ENCODE measurements at places on chromosomes 5 and 9.

DNA sequence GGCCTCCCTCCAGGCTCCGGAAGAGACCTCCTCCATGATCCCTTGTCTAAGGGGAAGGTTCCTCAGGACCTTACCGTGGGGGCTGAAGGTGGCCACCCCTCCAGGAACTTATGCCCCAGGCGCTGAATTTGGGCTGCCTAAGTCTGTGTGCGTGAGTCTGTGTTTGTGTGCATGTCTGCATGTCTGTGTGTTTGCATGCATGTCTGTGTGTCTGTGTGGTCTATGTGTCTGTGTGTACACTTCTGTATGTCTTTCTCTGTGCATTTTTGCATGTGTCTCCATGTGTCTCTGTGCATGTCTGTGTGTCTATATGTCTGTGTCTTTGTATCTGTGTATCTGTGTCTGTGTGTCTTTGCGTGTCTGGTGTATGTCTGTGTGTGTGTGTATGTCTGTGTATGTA, 20.5 kb downstream of the ABO start:
- no peak for DNase-seq

DNA sequence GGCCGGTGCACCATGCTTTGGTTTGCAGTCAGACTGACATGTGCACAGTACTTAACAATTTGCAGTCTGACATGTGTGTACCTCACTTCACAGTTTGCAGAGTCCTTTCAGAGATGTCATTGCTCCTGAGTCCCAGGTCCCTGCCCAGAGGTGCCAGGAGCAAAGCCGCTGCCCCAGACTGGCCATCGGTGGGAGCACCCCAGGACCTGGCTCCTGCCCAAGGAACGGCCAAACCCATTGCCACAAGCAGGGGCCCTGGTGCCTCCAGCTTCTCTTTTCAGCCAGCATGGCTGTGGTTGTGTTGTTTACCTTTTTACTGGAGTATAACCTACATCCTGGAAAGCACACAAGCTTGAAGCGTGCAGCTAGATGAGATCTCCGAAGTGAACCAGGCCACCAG, 28.6 kb downstream of the RASGEF1C start:
- no peak for DNase-seq

DNA sequence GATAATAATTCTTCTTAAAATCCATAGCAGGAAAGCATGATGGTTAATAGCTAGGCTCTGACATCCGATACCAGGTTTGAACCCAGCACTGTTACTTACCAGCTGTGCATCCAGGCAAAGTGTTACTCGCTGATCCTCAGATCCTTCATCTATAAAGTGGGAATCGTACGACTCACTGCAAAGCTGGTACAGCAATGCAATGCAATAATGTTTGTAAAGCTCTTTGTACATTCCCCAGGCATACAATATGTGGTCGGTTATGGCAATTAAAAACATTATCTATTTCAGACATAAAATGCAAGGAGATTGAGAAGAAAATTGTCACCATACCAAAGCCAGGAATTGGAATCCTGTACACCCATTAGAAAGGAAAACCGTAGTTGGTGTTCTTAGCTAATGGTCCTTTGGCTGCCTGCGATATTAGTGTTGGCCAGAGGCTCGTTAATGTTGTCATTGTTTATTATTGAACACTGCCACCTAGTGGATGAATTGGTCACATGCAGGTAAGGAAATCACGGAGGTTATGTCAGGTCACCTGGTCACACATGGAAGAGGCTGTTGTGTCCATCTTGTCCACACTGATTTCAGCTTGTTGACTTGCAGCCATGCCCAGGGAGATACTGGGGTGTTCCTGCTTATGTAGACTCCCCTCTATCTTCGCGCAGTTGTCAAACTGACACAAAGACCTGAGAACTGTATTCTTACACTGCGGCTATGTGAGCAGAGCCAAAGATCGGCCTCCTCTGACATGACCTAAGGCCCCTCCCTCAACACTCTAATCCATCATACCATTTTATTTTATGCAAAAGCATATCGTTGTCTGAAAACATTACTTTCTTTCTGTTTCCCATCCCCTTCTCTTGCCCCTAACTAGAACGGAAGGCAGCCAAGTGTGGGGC, 87.5 kb upstream of the PPP2R2B start:
- DNase-seq: peak; percentile 61

- DNase-seq: no peak
Observed at GRCh38 chr9:120545701-120546550, 34.0 kb downstream of the CDK5RAP2 start.

GRCh38 chr5:128706269-128706668, 168.2 kb upstream of the FBN2 start:
- no peak for DNase-seq

- DNase-seq: no peak
Observed at GRCh38 chr5:157370967-157371366, 89.0 kb upstream of the NIPAL4 start.

DNA sequence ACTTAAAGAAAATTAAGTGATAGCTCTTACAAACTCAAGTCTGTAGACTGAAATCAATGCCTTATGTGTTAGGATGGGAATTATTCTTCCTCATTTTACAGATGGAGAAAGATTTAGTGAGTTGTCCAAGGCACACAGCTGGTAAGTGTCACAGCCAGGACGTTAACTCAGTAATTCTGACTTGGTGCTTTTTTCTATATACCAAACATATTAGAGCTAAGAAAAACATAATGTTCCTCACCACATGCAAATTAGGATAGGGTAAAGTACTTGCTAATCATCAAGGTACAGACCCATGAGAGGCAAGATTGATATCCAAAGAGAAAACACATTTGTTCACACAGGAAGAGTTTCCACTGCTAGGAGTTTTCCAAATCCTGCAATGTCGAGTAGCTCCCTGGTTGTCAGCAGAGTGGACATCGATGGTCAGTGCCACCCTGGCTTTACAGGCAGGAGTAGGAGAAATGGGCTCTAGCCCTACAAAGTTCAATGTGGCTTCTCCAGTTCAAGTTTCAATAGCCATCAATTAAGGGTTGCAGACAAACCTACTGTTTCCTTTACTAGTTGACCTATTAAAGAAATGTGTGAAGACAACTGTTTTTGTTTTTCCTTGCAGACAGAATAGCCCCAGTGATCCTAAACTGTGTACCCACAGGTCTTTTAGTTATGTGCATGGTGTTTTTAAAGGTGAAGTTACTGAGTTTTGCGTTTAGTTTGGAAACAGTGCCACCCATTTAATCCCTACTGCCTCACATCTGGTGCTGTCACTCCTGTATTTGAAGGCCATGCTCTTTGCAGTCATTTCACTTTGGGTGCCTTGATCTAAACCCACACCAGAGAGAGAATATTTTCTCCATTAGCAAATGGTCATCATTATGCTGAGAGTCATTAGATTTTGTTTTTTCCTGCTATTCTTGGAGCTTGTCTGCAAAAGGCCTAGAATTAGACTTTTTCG, 460.8 kb upstream of the SMARCA2 start:
- DNase-seq: no peak

DNA sequence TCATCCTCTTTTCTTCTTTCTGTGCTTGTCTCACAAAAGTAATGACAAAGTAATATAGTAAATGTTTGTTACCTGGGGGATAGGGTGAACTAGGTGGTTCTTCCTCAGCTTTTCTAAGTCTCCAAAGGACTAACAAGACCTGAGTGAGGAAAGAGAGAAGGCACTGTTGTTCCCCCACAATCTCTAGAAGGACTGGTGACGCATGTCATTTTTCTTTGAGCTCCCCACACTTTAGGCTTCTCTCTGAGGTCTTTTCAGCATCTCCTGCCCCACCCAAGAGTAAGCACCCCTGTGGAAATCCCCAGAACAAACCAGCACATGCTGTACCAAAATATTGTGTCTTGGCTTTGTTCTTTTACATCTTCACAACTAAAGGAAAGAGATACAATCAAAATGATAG, 2.4 kb upstream of the IL7R start:
- no peak for DNase-seq

DNA sequence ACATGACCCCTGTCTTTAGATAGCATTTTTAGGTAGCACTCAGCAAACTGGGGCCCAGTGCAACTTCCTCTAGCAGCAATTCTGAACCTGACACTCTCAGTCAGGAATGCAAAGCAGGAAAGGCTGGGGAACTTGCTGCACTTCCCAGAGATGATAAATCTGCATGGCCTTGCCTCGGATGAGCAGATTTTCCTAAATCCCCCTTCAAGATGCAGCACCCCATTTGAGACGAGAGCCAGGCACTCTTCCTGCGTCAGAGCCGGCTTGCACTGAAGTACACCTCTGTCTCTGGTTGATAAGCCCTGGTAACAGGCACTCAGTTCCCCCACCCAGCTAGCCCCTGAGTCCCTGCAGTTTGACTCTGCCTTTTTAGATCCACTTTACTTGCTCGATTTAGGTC, 296.7 kb upstream of the PANK3 start:
- DNase-seq: no peak

DNA sequence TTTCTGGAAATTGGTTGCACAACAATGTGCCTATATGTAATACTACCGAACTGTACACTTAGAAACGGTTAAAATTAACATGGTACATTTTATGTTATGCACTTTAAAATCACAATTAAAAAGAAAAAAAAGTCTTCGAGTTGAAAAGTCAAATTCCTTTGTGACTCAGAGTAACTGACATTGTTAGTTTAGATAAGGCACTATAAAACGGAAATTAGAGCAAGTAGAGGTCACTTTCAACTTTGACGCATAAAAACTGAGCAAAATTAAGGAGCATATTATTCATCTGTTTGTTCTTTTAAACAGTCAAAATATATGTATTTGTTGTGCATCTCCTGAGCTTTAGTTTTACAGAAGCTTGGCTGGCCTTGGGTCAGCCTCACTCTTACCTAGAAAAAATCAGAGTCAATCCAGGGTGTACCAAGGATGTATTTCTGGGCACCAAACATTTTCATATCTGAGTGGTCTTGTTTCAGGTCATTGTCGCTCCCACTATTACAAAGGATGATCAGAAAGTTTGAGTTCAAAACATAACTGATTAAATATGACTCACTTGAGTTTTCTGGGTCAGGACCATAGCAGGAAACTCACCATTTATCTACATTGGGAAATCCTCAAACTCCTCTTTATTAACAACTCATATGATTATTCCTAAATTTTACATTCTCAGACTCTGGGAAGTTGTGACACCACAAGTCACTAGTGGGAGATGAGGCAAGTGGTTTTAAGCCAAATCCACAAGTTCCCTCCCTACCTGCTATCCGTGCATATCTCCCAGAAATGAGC, 160.6 kb downstream of the CCDC192 start:
- DNase-seq: no peak

- no peak for DNase-seq
Observed at GRCh38 chr5:117947836-117948235, 1040.5 kb downstream of the DTWD2 start.

DNA sequence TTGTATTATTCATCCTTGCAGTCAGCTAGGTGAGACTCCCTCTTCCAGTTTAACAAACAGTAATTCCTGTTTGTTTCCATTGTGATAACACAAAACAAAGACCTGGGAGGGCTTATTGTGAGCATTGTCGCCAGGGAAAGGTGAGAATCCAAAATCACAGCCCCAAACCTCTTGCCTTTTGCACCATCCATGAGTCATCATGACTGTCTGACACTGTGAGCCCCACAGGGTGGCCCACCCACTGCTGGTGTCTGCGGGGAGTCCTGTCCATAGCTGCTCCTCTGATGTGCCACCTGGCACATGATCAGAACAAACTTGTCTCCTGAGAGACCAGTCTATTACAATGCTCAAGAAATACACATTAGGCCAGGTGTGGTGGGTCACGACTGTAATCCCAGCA, 33.7 kb upstream of the S1PR3 start:
- no peak for DNase-seq

GRCh38 chr5:160835818-160836528, 16.0 kb downstream of the ATP10B start:
- DNase-seq: no peak

DNA sequence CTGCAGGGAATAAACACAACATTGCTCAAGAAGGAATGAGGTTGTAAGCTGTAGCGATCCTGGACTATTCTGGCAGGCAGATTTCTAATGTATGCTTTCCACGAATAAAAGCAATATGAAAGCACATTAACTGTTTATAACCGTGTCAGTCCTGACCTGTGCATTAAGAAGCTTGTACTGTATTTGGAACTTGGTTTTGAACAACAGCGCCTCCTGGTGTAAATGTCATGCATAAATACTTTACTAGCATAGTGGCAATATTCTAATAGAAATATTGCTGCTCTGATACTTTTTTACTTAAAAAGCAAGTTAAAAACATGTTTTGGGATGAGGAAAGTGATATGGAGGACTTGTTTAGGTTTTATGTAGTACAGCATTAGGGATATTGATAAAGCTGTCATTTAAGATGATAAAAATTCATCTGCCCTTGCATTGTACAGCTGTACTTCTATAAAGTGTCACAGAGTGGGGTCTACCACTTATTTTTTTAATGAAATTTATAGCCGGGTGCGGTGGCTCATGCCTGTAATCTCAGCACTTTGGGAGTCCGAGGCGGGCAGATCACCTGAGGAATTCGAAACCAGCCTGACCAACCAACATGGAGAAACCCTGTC, 70.7 kb upstream of the GNE start:
- DNase-seq: peak; percentile 73

- DNase-seq: no peak
Observed at GRCh38 chr5:170603578-170604565, 100.1 kb downstream of the KCNIP1 start.

DNA sequence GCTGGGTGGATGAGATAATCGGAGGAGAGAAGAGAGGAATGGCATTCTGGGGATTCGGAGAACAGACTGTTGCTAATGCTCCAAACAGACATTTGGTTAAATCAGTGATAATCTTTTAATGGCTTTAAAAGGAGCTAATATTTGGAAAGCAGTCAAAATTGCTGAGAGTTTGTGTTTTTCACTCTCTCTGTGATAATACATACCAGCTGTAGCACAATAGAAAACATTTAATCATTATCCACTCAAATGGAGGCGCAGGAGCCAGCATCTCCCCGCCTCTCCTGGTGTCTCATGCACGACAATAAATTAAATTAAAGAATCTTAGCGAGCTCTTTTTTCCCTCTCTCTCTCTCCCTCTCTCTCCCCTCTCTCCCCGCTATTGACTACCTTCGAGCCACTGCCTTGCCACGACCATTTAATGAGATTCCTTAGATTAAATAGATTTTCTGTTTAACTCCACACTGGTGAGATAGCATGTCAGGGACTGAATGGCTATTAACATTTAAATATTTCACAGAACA, 268.6 kb upstream of the MVB12B start:
- no peak for DNase-seq

GRCh38 chr9:106468431-106468830, 394.5 kb upstream of the ZNF462 start:
- no peak for DNase-seq

DNA sequence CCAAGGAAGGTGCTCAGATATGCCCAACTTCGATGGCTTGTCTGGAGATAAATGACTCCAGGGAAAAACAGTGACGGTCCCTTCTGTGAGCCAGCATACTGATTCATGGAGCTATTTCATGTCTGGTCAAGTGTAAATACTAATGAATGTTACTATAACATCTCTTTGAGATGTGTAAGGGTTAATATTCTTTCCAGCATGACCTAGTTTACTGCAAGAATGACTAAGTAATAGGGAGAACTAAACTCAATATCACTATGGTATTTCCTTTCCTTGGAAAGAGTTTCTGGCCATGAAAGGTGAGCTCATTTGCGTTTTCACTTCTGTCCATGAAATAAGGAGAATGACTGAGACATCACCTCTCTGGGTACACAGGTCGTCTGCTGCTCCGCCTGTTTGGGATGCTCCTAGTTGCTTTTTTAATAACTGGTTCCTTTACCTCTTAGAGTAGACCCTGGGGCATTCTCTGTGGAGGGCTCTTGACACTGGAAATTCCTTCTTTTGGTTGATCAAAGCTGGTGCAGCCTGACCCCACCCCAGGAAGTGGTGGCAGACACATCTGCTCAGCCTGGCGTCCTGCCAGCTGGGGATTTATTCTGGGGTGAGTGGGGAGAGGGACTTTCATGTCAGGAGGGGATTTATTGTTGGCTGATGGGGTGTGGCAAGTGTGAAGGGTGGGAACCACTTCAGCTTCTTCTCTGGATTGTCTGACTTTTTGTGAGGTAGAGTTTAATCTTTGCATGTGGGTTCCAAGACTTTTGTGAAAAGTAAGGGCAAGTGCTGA, 250.0 kb upstream of the MPDZ start:
- no peak for DNase-seq
